ENCODE measurements at places on chromosomes 4 and X.

DNA sequence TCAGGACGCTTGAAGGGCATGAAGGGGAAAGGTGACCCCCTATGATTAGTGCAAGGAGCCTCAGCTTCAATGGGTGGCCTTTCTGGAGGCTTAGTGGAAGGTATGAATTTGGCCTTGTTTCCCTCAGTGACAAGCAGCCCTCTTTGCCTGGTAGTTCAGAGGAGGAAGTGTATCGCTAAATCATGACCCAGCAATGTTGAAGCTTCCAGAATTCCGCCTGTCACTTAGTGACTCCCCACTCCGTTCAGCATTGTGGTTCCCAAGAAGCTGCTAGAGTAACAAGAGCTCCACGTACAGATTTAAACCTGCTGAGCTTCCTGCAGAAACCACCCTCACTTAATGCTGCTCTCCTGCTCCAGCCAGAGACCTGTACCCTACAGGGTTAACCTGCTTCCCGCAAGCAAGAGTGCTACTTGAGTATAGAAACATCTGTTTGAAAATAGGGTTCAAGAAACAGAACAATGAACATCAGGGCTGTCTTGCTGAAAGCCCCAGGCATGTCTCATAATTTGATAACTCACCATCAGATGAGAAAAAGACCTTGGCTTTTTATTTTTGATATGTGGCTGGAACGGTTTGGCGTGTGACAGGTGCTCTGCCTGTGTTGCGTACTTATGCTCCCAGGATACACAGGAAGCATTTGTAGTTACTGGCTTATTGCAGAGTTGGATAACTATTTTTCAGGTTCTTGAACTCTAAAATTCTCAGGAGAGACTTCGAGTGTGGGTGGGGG, 105.2 kb downstream of the UCHL1 start:
- no peak for DNase-seq

DNA sequence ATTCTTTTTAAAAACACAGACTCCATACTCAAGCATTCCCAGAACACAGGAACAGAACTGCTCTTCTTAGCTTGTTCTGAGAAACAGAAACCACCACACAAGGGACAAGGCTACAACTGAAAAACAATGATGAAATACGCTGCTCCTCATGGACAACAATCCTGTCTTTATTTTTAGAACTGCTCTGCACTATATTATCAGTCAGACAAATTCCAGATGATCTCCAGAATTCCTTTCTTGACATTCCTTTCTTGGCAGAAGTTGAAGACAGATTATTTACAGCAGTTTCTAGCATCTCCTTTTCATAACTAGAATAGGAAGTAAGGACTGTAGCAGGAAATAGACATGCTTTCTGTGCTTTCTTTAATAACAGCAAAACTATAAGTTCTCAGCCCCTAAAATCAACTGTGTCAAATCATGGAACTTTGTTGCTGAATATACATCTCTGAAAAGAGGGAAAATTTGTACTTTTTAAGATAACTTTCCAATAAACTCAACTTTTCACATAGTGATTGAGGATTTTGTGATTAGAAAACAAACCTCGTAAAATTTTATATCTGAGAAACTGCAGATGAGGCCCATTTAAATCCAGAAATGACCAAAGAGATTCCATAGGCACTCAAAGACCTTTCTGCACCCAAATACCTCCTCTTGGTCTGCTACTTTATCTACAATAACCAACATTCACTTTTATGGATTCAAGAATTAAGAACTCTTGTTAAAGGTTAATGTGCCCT, 35.9 kb downstream of the ANTXR2 start:
- DNase-seq: no peak

- DNase-seq: no peak
Measured at GRCh38 chr4:83267830-83268475, 16.6 kb downstream of the COQ2 start.

DNA sequence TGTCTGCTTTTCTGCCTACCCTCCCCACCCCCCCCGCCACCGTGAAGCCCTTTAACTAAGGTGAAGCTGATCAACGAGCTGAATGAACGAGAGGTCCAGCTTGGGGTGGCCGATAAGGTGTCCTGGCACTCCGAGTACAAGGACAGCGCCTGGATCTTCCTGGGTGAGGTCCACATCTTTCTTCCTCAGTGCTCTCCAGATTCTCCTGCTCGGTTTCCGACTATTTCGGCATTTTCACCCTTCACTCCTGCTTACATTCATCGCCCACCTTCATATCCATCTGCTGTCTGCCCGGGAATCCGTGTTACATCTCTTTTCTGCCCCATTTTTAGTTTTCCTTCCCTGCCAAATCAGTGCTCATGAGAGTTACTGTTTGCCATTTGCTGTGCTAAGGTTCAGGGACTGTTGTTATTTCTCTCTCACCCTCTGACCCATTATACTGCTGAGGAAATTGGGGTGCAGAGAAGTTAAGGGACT, 459 bp downstream of the RBMX2 start:
- DNase-seq: no peak

GRCh38 chr4:40331961-40332360, 3.2 kb upstream of the CHRNA9 start:
- no peak for DNase-seq

DNA sequence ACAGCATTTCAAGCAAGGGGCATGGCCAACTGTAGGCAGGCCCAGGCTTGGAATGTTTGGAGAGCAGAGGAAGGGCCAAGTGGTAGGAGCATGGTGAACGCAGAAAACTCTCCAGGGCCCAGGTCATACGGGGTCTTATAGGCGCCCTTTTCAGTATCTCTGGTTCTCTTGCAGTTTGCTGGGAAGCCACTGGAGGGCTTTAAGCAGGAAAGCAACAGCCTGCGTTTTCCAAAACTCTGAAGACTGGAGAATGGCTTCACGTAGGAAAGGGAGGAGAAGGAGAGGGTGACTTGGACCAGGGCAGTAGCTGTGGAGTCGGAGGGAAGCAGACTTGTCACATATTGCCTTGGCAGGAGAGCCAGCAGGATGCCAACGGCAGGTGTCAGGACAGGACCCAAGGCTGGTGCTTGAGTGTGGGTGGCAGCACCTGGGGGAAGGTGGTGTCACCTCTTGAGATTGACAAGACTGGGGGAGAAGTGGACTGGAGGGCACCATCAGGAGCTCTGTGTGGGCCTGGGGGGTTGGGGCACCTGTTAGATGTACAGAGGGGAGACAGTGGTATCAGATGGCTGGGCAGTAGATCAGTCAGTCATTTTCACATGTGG, 21.9 kb downstream of the TKTL1 start:
- peak; percentile 31 for DNase-seq

Data from MCF 10A (cell line).